ENCODE measurements at places on chromosomes 7 and 10.
A peak's percentile ranks its signal among the peaks of the same experiment; 100 is the strongest.

GRCh38 chr7:137656850-137657232 lies 189.9 kb downstream of the DGKI start:
- DNase-seq = no peak

GRCh38 chr7:13115157-13115772 lies 427.8 kb downstream of the ARL4A start:
- DNase-seq = no peak

- peak; percentile 75 for DNase-seq
Observed at GRCh38 chr10:12902135-12902572, 99.4 kb downstream of the CCDC3 start.

GRCh38 chr7:2037301-2037807 lies 195.4 kb downstream of the MAD1L1 start:
- DNase-seq = no peak

GRCh38 chr7:1851721-1852516 lies 181.8 kb downstream of the ELFN1 start:
- peak; percentile 2 for DNase-seq

GRCh38 chr7:137691566-137691965 lies 155.2 kb downstream of the DGKI start:
- no peak for DNase-seq

DNA sequence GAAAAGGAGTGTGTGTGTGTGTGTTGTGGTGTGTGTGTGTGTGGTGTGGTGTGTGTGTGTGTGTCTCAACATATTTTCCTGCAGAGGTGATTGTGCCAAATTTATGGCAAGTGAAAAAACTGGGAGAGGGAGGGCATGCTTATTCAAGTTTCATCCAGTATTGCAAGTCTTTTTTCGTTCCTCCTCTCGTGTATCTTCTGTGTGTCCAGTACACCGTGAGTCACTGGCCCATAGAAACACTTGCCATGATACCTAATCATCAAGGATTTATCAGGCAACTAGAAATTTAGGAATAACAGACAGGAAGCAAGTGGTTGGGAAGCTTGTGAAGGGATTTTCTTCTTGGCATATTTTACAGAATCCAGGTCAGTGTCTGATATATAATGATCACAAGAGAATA lies 820.5 kb downstream of the GATA3 start:
- no peak for DNase-seq

DNA sequence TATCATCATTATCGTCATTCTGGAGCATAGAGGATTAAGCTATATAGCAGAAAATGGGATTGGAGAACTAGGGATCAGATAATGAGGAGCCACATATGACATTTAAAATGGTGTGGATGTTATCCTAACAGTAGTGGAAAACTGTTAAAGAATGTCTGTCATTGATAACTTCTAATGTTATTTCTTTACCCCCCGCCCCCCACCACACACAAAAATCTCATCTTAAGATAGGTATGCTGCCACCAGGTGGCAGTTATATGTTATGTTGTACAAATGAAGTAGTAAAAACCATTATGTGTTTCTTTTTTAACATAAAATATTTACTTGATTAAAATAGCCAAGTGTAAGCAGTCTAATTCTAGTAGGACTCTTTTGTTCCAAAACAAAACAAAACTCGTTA lies 13.0 kb downstream of the AKAP9 start:
- no peak for DNase-seq

GRCh38 chr7:16455591-16455990 lies 9.9 kb downstream of the SOSTDC1 start:
- DNase-seq = no peak

- peak; percentile 40 for DNase-seq
Observed at GRCh38 chr10:24951201-24952142, 934 bp downstream of the PRTFDC1 start.

- DNase-seq = no peak
Observed at GRCh38 chr7:79199266-79199665, 254.2 kb downstream of the MAGI2 start.
